ENCODE measurements at places on chromosomes 7 and 10. TPM values are rescaled to one million over a fixed set of nuclear protein-coding genes. Genes with fewer than 3 reads are reported as not detected.

DNA sequence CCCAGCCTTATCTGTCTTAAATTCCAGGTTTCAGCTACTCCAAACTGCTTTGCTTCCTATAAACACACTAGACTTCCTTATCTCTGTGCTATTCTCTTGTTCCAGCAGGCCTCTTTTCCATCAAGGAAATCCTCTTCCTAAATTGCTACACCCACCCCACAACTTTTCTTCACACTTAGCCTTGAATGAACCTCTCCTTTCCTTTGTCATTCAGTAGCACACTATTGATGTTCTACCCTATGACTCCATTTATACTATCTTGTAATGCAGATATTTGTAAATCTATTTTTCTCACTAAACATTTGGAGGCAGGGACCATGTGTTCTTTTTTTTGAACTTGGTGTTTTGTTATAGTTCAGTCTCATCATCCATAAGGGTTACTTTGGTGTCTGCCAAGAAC, 3.7 kb downstream of the SLC16A9 start:
- peaks cover 9% of the 10 kb centered on the region for H3K4me1 ChIP-seq
- peaks cover 13% of the 10 kb centered on the region for H3K27me3 ChIP-seq
- H3K27ac ChIP-seq = no peak overlapping the region
- no peak overlapping the region for H3K4me3 ChIP-seq
- no peak for DNase-seq

GRCh38 chr7:366161-366803, 76.3 kb downstream of the FOXL3 start:
- H3K4me1 ChIP-seq = peaks cover 12% of the 10 kb centered on the region
- H3K4me3 ChIP-seq = no peak overlapping the region
- peak; percentile 53 for DNase-seq
- H3K27me3 ChIP-seq = peaks cover 25% of the 10 kb centered on the region
- H3K27ac ChIP-seq = no peak overlapping the region

PAPSS2 gene
- polyA plus RNA-seq = 5.8 TPM

- no peak overlapping the region for H3K27ac ChIP-seq
- no peak for DNase-seq
- peaks cover under 1% of the 10 kb centered on the region for H3K4me1 ChIP-seq
- H3K27me3 ChIP-seq = no peaks in the 10 kb centered on the region
Observed at GRCh38 chr10:28253169-28253785, 49.6 kb downstream of the MPP7 start.

GRCh38 chr10:9745158-9745557, 1272.5 kb upstream of the CELF2 start:
- no peaks in the 10 kb centered on the region for H3K27me3 ChIP-seq
- H3K36me3 ChIP-seq = no peaks in the 10 kb centered on the region
- H3K27ac ChIP-seq = no peak overlapping the region
- DNase-seq = no peak

NYAP1 gene
- 2.9 TPM for polyA plus RNA-seq

FAM131B gene
- polyA plus RNA-seq = 1.5 TPM

DNA sequence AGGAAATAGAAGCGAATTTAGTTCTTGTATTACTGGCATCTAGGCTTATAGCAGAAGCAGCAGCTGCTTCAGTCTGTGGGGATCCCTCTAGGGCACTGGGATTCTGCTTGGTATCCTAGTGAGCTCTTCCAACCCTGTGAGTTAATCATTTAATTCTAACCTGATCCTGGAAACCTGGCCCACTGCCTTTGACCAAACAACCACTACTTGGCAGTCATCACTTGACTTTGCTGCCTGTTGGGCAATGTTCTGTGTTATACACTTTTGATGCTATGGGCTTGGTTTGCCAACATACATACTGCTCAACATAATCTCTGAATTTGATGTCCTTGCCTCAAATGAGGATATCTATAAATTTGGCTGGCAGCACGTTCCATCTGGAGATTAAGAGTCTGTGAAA, 813.4 kb downstream of the ANKRD7 start:
- no peak overlapping the region for H3K27ac ChIP-seq
- H3K4me3 ChIP-seq = no peak overlapping the region
- peak; percentile 3 for DNase-seq
- H3K27me3 ChIP-seq = no peaks in the 10 kb centered on the region

WDFY4 gene
- 2.4 TPM for polyA plus RNA-seq

GRCh38 chr10:33240931-33241330, 93.5 kb downstream of the NRP1 start:
- peaks cover 13% of the 10 kb centered on the region for H3K36me3 ChIP-seq
- H3K4me1 ChIP-seq = no peaks in the 10 kb centered on the region
- no peaks in the 10 kb centered on the region for H3K27me3 ChIP-seq
- no peak overlapping the region for H3K4me3 ChIP-seq

DNA sequence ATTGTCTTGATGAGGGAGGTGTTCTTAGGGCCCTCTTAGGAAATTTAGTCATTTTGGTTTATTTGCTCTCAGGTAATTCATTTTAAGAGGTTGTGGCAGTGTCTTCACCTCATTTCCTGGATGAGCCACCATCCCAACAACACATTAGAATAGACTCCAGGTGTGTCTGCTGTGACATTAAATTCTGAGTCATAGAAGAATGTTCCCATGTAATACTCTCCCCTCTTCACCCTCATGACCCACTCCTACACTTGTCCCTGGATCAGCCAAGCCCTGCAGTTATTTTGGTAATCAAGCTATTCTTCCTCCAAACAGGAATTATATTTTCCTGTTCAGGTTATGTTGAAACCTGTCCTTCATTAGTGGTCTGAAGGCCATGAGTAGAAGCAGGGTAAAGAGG, 944.1 kb downstream of the SORCS3 start:
- DNase-seq = no peak
- H3K27ac ChIP-seq = no peak overlapping the region
- no peaks in the 10 kb centered on the region for H3K4me1 ChIP-seq
- H3K36me3 ChIP-seq = no peaks in the 10 kb centered on the region

NSUN6 gene
- 14.0 TPM for polyA plus RNA-seq

GRCh38 chr10:102509387-102509786, 5.6 kb downstream of the SUFU start:
- H3K4me1 ChIP-seq = peaks cover 24% of the 10 kb centered on the region
- no peak for DNase-seq
- no peak overlapping the region for H3K4me3 ChIP-seq
- H3K36me3 ChIP-seq = peaks cover 36% of the 10 kb centered on the region
- no peaks in the 10 kb centered on the region for H3K27me3 ChIP-seq

- no peak overlapping the region for H3K27ac ChIP-seq
- no peaks in the 10 kb centered on the region for H3K4me1 ChIP-seq
- no peaks in the 10 kb centered on the region for H3K27me3 ChIP-seq
- no peaks in the 10 kb centered on the region for H3K36me3 ChIP-seq
Observed at GRCh38 chr7:129634361-129635034, 23.0 kb downstream of the NRF1 start.

DNA sequence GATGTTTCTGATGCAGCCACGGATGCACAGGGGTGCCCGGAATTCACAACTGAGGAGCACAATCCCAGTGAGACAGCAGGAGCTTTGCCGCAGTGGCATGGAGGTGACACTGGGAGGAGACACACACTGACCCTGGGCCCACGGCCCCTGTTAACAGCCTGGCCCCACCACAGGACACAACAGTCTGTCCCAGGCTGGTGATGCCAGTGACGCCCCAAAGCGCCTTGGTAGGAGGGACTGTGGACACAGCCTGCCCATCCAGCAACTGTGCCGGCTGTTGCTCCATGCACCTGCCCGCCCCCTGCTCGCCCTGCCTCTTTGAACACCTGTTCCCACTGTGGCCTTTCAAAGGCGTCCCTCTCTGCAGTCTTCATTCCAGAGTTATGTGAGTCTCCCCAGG, 49.8 kb downstream of the KLF6 start:
- no peaks in the 10 kb centered on the region for H3K36me3 ChIP-seq
- H3K27me3 ChIP-seq = no peaks in the 10 kb centered on the region
- H3K4me1 ChIP-seq = peaks cover 2% of the 10 kb centered on the region

PGAM2 gene
- 276 TPM for polyA plus RNA-seq

NEUROG3 gene
- not detected for polyA plus RNA-seq

GRCh38 chr7:2936301-2936700, 92.2 kb upstream of the GNA12 start:
- no peaks in the 10 kb centered on the region for H3K4me1 ChIP-seq
- no peak for DNase-seq
- H3K27me3 ChIP-seq = peaks cover 61% of the 10 kb centered on the region
- no peak overlapping the region for H3K27ac ChIP-seq

GRCh38 chr10:15059914-15060313, 16.2 kb downstream of the OLAH start:
- no peaks in the 10 kb centered on the region for H3K36me3 ChIP-seq
- H3K27ac ChIP-seq = no peak overlapping the region
- H3K4me3 ChIP-seq = no peak overlapping the region
- DNase-seq = no peak
